Glutamatergic neuron (in vitro differentiated cells): ENCODE measurements at places on chromosomes 1 and 21. TPM values are rescaled to one million over a fixed set of nuclear protein-coding genes. Genes with fewer than 3 reads are reported as not detected.

DNA sequence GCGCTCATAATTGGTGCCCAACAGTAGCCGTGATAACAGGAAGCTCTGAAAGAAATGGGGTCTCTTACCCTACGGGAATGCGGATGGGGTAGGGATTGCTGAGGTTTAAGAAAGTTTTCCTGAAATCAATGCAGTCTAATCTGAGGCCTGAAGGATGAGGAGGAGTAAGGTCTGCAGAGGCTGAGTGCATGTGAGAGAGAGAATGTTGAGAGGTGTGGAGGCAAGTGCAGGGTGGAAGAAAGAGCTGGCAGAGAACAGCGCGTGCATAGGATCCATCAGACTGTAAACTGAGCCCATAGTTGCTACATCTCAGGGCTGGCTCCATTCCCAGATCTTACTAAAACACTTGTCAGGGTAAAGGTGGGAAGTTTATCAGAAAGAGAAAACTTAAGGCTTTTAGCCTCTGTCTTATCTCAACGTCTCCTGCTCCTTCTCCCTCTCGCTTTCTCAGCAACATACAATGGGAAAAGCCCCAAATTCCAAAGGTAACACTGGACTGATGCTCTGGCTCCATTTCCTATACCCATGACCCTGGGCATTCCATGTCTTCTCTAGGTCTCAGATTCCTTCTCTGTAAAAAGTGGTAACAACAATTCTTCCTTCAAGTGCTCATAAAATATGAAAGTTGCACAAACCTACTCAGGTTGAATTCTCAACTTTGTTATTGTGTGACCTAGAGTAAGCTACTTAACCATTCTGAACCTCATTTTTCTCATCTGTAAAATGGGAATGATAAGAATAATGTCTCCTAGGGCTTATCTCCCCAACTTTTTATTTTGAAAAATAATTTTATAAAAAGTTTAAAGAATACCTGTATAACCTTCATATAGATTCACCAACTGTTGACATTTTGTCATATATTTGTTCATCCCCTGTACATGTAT lies 75.2 kb downstream of the SH3GLB1 start:
- DNase-seq: no peak

GRCh38 chr1:117653732-117654492 lies 48.1 kb downstream of the TENT5C start:
- DNase-seq: no peak

GRCh38 chr1:232728507-232729263 lies 76.5 kb upstream of the MAP10 start:
- no peak for DNase-seq

GRCh38 chr1:209368864-209369598 lies 214.5 kb upstream of the CAMK1G start:
- DNase-seq: no peak

GRCh38 chr1:171213559-171214454 lies 28.7 kb downstream of the FMO2 start:
- DNase-seq: no peak

GRCh38 chr1:44584167-44584566 lies 90.1 kb downstream of the TMEM53 start:
- no peak for DNase-seq

- no peak for DNase-seq
Observed at GRCh38 chr1:45848714-45849113, 45.3 kb downstream of the MAST2 start.

GRCh38 chr1:16984717-16985116 lies 4.3 kb upstream of the MFAP2 start:
- no peak for DNase-seq

DNA sequence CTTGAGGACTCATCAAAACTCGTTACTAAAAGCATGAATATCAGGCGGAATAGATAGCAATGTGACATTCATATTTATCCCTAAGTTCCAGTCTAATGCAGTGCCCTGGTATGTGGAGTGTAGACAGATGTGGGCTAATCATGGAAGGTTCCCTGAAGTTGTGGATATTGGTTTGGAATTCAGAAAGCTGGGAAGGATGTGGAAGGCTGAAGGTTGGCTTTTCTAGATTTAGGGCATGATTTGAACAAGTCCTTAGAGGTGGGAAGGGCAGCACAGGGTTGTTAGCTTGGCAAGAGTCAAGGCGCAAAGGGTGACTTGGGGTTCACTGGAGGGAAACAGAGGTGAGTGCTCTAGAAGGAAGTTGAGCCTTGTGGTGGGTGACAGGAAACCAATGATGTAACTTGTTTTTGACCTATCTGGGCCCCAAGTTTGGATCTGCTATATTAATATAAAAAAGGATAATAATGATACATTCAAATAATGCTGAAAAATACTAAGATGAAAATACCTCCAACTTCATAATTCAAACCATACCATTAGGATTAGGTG lies 21.9 kb downstream of the LGALS8 start:
- DNase-seq: no peak

- peak; percentile 19 for DNase-seq
Observed at GRCh38 chr1:227914801-227915563, 32.8 kb downstream of the WNT9A start.

DNA sequence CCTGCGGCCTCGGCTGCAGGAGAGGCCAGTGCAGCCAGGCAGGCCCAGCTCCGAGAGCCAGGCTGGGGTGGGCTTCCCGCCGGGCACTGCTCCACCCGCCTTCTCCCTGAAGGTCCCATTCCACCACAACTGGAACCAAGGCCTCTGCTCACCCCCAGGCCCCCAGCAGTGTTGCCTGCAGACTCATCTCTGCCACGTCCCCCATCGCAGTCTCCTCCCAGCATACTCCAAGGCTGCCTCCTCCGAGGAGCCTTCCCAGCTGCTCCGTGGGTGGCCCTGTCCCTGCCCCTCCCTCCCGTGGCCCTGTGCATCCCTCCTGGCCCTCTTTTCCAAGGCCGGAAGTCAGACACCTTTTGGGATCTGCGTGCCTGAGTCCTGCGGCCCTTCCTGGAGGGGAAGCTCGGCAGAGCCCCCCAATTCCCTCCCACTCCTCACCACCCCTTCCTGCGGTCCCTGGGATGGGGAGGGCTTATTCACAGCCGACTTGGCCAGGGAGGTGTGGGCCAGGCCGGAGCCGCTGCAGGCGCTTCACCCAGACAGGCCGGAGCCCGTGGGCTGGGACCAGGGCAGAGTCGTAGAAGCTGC lies 47.6 kb downstream of the SLX9 start:
- DNase-seq: peak; percentile 33

GRCh38 chr1:78533527-78533926 lies 42.8 kb downstream of the PTGFR start:
- DNase-seq: no peak

- DNase-seq: peak; percentile 45
Observed at GRCh38 chr1:161307230-161307768, 2.5 kb downstream of the MPZ start.

KRTAP7-1 gene
- total RNA-seq: not detected

PGBD5 gene
- total RNA-seq: 72.4 TPM

IVL gene
- not detected for total RNA-seq

SMIM12 gene
- 59.9 TPM for total RNA-seq
